ENCODE measurements at places on chromosomes 1 and 21.

- DNase-seq: no peak
Observed at GRCh38 chr1:220817907-220818306, 31.2 kb downstream of the MTARC1 start.

- no peak for DNase-seq
Observed at GRCh38 chr1:229938551-229938950, 128.5 kb upstream of the GALNT2 start.

DNA sequence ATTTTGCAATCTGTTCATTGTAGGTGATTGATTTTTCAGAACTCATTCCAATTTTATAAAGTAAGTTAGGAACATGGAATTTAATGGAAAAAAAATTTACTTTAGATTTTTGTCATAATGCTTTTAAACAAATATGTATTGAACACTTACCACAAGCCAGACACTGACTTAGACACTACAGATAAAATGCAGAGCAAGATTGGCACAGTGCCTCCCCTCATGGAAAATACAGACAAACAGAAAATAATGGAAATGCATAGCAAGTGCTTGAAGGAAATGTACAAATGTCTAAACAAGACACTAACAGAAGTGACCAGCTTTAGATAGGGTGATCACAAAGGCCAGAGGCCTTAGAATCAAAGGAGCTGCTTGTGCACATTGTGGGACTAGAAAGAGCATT is 260.5 kb upstream of the ADGRL2 start:
- no peak for DNase-seq

DNA sequence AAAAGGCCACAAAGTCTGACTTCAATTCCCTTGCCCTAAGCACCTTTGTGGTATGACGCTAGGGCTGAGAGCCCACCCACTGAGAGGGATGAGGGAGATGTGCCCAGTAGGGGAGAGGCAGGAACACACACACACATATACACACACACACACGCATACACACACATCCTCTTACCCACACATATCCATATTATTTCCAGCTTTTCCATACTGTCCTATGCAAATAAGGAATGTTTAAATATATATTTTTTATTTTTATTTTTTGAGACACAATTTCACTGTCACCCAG is 3.0 kb downstream of the RAB25 start:
- DNase-seq: no peak

DNA sequence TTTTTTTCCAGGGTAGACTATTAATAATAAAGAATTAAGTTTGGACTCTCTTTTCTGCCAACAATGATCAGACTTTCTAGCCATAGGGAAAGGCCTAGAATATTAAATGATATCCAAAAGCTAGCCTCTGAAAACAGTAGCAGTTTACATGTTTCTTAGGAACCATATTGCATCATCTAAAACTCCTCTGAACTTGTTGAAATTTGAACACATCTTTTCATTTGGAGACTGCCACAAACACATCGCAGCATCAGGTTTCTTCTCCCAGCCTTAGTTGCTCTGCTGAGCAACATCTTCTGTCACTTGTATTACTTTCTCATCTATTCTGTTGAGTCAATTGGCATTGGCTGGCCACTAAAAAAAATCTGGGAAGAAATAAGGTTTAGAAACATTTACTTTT is 63.2 kb upstream of the GNG4 start:
- DNase-seq: no peak

DNA sequence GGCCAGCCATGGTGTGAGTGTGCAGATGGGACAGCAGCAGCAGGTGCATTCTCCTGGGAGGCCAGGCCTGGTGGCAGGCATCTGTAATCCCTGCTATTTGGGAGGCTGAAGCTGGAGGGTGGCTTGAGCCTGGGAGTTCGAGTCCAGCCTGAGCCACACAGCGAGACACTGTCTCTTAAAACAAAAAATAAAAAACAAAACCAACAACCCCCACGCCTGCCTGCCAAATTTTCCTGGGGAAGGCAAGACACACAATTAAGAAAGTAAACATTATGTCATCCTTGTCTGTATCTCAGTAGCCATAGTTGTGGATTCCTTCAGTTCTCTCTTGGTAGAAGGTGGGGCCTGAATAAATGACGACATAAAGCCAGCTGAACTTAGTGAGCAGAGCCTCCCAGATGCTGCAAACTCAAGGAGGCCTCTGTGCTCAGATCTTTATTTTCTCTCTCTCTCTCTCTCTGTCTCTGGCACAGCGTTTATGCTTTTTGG is 57.6 kb upstream of the CD34 start:
- no peak for DNase-seq

- DNase-seq: no peak
Observed at GRCh38 chr21:27448960-27449359, 482.1 kb upstream of the ADAMTS5 start.

GRCh38 chr21:35274090-35274489 is 225.0 kb upstream of the RUNX1 start:
- DNase-seq: no peak

- DNase-seq: no peak
Observed at GRCh38 chr1:245663841-245664240, 509.1 kb downstream of the KIF26B start.

DNA sequence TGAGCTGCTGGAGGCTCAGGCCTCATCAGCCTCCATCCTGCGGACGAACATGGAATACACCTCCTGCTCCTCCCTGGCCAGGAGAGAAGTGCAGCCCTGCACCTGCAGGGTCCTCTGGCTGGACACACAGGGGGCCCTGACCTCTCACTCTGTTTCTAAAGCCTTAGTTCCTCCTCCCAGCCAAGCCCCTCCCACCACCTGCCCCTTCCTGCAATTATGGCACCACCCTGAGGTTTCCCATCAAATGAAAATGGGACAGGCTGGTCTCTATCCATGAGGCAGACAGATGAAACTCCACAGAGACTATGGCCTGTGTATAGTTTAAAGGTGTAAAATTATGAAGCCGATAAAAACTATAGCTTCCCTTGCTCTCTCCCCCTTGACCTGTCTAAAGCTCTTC is 42.6 kb downstream of the CACNA1S start:
- no peak for DNase-seq

DNA sequence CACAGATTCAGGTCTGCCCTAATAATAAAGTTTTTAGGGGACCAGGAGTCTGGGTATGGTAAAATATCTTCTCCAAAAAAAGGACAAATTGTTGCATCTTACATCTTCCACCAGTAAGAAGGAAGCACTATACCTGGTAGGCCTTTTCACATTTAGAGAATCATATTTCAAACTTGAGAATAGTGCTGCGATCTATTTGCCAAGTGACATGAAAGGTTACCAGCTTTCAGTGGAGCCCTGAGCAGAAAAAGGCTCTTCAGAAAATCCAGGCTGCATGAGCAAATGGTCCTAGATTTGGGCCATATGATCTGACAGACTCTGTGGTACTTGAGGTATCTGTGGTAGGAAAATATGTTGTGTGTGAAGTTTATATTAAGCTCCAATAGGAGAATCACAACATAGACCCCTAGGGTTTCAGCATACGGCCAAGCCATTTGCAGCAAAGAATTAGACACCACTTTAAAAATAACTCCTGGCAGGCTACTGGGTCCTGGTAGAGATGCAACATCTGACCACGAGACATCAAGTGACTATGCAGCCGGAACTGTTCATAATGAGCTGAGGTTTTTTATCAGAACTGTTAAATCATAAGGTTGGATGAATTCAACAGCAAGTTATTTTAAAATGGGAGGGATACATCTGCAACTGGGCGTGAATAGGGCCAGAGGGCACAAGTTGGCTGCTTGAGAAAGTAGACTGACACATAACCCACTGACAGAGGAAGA is 38.6 kb upstream of the CCDC190 start:
- no peak for DNase-seq

GRCh38 chr21:41037936-41038335 is 130.0 kb upstream of the BACE2 start:
- DNase-seq: no peak

DNA sequence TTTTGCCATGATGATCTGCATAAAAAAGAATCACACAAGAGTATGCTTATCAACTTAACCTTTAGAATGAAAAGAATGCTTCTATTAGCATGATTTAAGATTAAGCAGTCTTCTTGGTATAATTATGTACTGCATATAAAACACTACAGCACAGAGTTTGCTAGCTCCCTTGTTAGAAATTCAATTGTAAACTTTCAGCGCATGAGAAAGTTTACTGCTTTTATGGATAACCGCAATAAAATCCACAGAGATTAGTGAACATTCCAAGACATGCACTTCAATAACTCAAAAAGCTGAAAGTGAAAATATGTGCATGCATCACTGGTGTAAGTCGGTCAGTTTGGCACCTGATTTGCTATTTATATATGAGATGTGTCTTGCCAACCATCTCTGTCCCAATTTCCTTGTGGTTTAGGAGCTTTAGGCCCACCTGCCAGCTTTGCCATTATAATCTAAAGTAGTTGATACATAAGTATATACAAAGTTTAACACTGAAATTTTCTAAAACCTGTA is 16.9 kb downstream of the CCT8 start:
- DNase-seq: no peak

DNA sequence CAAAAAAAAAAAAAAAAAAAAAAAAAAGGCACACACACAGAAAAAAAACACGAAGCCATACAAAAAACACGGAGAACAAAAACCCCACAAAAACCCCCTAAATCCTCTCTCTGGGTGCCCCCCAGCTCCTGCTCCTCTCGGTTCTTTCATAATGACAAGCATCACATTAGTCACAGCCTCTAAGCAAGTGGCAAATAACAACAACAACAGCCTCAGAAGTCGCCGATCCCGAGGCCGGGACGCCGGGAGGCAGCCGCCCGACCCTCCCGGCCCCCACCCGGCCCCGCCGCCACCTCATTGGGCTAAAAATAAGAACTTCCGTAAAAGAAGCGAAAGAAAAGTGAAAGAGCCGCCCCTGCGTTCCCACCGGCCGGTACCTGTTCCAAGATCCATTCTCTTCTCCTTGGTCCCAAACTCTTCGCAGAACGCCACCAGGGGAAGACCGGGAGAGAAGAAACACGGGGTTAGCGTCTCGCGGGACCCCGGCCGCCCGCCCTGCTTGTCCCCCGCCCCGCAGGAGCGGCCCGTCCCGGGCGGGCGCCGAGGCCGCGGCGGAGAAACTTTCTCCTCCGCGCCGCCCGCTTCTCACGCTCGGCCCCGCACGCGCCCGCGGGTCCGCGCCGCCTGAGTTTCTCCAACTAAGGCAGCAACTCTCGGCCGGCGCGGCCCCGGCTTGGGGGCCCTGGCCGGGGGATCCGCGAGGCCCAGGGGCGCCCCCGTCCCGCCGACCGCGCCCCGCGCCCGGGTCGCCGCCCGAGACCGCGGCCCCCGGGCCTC is 102.8 kb downstream of the CASZ1 start:
- peak; percentile 36 for DNase-seq

DNA sequence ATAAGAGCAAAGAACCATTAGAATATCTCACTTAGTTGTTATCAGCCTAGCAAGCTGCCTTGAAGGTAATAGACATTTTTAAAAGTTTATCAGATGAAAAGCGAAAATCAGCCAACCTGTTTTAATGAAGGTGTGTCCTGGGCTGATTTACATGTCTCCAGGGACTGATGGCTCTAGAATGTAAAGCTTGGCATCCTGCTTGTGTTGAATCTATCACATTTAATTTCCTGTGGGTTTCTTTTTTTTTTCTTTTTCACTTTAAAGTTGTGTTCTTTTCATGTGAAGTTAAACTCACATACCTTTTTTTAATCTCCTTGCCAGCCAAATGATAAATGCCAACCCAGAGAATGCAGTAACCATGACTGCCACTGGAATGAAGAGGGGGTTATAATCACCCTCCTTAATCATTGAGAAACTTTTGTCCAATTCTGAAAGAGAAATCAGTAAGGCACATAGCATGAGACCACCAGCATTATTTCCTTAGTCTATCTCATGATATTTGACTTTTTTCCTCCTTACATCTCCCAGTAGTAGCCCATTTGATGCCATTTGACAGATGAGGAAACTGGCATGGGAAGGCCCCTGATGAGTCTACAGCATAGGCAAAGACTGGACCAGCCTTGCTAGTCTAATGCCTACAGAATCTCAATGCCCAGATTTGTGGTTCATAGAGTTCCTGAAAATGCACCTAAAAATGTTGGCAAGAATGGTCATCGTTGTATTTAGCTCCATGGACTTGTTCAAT is 10.0 kb downstream of the SELL start:
- no peak for DNase-seq

GRCh38 chr1:116945421-116945820 is 35.7 kb downstream of the PTGFRN start:
- DNase-seq: no peak

DNA sequence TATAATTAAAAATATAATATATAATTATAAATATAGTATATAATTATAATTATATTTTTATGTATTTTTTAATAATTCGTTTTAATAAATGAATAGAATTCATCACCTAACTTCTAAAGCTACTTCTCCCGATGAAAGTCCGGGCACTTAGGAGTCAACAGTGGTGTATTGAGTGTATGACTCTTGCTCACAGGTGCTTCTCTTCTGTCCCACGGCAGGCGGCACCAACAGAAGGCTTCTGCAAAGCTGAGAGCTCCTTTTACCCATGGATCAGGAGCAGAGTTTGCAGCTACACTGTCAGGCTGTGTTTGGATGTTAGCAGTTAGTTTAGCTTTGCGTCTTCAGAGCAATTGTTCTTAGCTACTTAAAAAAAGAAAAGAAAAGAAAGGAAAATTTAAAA is 122.4 kb downstream of the LIPI start:
- DNase-seq: no peak

- no peak for DNase-seq
Observed at GRCh38 chr1:20666804-20667203, 5.6 kb upstream of the DDOST start.

DNA sequence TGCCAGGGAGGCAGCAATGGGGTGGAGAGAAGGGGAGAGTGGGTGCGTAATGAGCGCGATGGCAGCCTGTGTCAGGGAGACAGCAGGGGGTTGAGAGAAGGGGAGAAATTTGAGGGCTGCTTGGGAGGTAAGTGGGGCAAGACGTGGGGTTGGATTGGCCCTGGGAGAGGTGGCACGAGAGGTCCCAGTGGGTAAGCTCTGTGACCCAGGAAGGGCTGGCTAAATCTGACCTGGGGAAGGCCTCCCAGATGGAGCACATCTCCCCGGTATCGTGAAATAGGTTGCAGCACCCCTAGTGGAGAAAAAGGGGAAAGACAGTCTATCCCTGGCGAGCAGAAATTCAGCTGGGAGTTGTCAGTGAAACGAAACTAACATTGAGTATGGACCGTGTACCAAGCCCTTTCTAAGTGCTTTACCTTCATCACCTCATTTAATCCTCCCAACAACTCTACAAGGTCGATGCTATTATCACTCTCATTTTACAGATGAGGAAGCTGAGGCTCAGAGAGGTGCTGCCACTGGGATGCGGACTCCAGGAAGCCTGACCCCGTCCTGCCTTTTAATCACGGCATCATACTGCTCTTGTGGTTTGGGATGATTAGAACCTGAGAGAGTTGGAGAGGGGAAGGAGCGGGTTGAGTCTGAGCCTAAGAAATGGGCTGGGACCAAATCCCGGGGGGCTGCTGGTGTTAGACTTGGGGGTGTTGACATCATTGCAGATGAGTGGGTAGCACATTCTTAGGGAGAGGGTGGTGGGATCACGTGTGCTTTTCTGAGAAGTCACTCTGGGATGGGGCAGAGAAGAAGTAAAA is 56.6 kb upstream of the RPL11 start:
- DNase-seq: peak; percentile 70

DNA sequence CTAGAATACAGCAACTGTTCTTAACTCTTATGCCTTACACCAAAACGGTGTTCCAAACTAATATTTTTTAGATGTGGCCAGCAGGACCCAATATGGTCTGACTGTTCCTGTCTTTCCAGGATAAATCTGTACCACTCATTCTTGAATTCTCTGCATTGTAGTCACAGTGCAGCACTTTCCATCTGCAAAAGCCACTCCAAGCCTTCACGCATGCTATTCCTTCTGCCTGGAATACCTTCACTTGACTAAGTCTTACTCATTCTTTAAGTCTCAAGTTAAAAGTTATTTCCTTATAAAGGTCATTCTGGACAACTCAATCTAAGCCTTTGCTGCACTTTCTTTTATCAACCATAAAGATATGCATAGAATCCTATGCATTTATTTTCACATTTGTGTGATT is 1194.5 kb downstream of the PLA2G4A start:
- DNase-seq: no peak

Measured in Kasumi-1 (cell line).